Activated CD8-positive, alpha-beta T cell treated with anti-CD3 and anti-CD28 coated beads for 36 hours (primary cell): ENCODE measurements at places on chromosomes 6 and 20. TPM values are rescaled to one million over a fixed set of nuclear protein-coding genes. Genes with fewer than 3 reads are reported as not detected.

- no peaks in the 10 kb centered on the region for H3K36me3 ChIP-seq
- no peaks in the 10 kb centered on the region for H3K27me3 ChIP-seq
- DNase-seq = no peak
- no peak overlapping the region for H3K27ac ChIP-seq
- H3K4me3 ChIP-seq = no peak overlapping the region
Observed at GRCh38 chr6:130843575-130844320, 16.5 kb downstream of the SMLR1 start.

GRCh38 chr6:70413992-70414494, 735 bp downstream of the FAM135A start:
- H3K4me3 ChIP-seq = peak overlapping the region; percentile 82
- H3K27me3 ChIP-seq = peaks cover 2% of the 10 kb centered on the region
- H3K27ac ChIP-seq = peak overlapping the region; percentile 73
- peaks cover 12% of the 10 kb centered on the region for H3K36me3 ChIP-seq

GRCh38 chr6:149254253-149254652, 63.3 kb upstream of the TAB2 start:
- no peak for DNase-seq
- H3K4me3 ChIP-seq = no peak overlapping the region
- H3K27me3 ChIP-seq = no peaks in the 10 kb centered on the region
- no peaks in the 10 kb centered on the region for H3K36me3 ChIP-seq

GRCh38 chr6:57063847-57064246, 17.4 kb downstream of the KIAA1586 start:
- H3K36me3 ChIP-seq = peaks cover 23% of the 10 kb centered on the region
- H3K27ac ChIP-seq = no peak overlapping the region
- H3K4me3 ChIP-seq = no peak overlapping the region
- H3K27me3 ChIP-seq = no peaks in the 10 kb centered on the region
- DNase-seq = no peak

DNA sequence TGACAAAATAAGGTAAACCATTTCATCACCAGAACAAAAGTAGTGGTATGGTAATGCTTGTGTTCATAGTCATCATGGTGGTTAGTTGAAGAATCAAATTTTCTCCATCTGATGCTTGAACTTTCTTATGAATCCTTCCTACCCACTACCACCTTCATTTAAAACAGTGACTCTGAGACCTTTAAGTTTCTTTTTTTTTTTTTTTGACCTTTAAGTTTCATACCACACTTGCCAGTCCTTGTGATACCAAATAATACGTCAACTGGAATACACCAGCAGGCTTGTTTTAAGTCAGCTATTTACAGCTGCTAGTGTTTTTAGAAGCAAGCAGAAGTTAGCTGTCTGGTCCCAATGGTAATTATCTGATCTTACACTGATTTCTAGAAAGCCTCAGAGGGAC, 413.4 kb upstream of the SOX4 start:
- H3K4me3 ChIP-seq = no peak overlapping the region
- peaks cover 12% of the 10 kb centered on the region for H3K36me3 ChIP-seq
- H3K27me3 ChIP-seq = no peaks in the 10 kb centered on the region
- H3K4me1 ChIP-seq = no peaks in the 10 kb centered on the region

GTF2H4 gene
- total RNA-seq = 37.1 TPM

- H3K4me3 ChIP-seq = no peak overlapping the region
- H3K27ac ChIP-seq = peak overlapping the region; percentile 17
- no peaks in the 10 kb centered on the region for H3K4me1 ChIP-seq
Observed at GRCh38 chr6:169623343-169623742, 78.5 kb downstream of the WDR27 start.

- H3K36me3 ChIP-seq = no peaks in the 10 kb centered on the region
- DNase-seq = no peak
- H3K4me1 ChIP-seq = no peaks in the 10 kb centered on the region
- H3K27me3 ChIP-seq = no peaks in the 10 kb centered on the region
- H3K4me3 ChIP-seq = no peak overlapping the region
Observed at GRCh38 chr20:9300534-9300933, 213.9 kb upstream of the LAMP5 start.

SLC35D3 gene
- not detected for total RNA-seq

DNA sequence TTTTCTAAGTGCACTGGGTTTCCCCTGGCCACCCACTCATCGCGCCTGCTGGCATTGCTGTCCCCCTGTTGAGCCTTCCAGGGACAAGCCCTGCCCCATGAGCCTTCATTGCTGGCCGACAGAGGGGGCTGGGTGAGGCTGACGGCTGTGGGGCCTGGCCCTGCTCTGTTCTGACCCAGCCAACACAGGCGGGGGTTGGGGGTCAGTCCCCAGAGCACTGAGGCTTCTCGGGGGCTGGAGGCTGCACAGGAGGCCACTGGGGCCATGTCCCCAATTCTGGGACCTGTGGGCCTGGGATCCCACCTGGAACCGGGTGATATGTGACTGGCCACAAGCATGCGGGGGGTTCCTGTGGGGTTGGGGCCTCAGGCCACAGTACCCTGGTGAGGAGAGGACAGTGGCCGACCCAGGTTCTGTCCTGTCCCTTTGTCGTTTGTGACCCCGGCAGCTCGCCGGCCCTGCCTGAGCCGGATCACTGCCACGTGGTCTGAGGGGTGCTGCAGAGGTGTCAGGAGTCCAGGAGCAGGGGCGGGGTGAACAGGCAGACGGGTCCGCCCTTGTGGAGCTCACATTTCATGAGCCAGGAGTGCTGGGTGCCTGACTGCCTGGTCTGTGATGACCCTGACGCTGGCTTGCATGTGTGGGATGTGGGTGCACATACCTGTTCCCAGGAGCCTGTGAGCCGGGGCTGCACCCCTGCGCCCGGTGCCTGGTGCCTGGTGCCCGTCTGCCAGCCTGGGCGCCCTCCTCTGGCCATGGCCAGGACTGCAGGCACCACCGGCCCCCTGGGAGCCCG, 2.1 kb upstream of the COL20A1 start:
- no peak overlapping the region for H3K4me3 ChIP-seq
- H3K36me3 ChIP-seq = no peaks in the 10 kb centered on the region
- peak; percentile 78 for DNase-seq
